ENCODE measurements at places on chromosomes 3 and 15. TPM values are rescaled to one million over a fixed set of nuclear protein-coding genes. Genes with fewer than 3 reads are reported as not detected.

DNA sequence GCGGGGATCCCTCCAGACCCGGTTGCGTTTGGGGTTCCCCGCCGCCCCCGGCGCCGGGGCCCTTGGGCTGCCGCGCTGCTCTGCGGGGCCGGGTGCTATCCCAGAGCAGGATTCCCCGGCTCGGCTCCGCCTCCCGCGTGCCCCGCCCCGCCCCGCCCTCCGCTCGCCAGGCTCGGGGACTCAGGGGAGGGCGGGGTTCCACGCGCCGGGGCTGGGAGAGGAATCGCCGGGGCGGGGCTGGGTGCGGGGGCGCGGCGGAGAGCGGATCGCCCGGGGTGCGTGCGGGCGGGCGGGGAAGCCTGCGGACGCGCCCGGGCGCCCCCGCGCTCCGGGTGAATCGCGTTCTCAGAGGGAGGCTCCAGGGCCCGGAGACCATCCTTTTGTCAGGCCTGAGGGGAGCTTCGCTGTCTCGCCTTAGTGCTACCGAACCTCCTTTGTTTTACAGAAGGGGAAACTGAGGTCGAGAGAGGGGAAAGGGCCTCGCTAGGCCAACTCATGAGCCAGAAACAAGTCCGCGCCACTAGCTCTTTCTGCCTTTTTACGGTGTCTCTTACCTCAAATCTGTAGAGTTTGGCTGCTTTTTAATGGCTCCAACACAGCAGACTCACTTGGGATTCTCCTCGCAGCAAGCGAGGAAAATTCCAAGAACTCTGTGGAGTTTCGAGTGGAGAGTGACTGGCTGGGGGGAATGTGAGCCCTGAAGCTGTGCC is at the start of gene TMEM158:
TSS of gene TMEM158 (minus strand) at position 82 of the 710 bp plus-strand sequence. CDS start 260 bp downstream, outside the sequence.
- peak; percentile 85 for DNase-seq

WNT5A gene
- 6.2 TPM for total RNA-seq

GRCh38 chr15:98582900-98583554 is 65.3 kb upstream of the IGF1R start:
- no peak for DNase-seq

DNA sequence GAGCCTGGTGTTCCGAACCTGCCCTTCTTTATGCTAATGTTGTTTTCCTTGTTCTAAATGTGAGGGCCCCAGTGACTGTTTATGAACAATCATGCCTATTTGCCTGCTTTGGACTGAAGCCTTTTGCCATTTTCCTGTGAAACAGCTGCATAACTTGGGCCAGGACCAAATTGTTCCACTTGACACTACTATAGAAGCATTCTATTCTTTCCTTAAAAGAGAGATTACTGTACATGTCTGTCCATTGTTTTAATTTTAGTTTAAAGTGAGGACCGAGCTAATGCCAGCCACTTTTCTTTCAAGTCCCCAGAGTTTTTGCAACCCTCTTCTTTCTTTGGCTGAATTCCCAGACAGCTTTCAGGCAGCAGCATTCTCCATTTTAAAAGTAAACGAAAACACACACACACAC is 980.3 kb downstream of the CADM2 start:
- DNase-seq, result no peak

Measured in left cardiac atrium (tissue), 4 donors.